ENCODE measurements at places on chromosomes 16 and 17.

DNA sequence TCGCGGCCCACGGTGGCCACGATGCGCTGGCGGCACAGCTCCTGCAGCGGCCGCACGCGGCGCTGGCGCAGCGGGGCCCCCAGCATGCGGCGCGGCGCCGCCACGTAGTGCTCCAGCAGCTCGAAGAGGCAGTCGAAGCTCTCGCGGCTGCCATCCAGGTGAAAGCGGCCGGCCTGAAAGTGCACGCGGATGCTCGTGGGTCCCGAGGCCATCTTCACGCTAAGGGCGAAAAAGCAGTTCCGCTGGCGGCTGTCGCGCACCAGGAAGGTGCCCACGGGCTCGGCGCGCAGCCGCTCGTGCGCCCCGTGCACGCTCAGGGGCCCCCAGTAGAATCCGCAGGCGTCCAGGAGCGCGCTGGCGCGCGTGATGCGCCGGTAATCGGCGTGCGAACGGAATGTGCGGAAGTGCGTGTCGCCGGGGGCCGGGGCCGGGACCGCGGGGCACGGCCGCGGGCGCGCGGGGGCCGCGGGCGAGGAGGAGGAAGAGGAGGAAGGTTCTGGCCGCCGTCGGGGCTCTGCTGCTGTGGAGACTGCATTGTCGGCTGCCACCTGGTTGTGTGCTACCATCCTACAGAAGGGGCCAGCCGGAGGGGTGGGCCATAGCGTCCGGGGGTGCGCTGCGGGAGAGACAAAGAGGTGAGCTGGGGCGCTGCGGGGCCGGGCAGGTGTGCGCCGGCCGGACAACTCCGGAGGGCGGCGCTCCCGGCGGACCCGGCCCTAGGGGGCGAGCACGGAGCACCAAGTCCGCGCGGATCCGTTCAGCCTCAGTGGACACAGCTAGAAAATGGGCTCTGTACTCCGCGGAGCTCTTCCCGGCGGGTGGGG lies 879 bp downstream of the SOCS1 start:
- peak; percentile 62 for DNase-seq

DNA sequence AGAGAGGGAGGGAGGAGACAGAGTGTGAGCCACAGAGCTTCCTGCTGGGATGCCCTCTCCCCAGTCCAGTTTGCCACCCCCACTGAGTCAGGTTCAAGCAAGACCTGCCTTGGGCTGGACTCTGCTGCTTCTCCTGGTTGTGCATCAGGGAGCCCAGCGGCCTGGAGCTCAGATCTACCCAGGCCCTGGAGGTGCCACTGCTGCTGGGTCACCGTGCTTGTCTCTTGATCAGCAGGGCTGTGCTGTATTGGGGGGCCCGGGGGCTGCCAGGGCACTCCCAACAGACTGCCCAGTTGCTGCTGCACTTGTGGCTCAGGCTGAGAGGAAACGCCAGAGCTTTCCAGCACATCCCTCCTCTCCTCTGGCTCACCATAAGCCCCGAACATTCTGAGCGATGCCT lies 8.9 kb downstream of the TLE7 start:
- DNase-seq = no peak

GRCh38 chr17:48816438-48816773 lies 623 bp downstream of the TTLL6 start:
- no peak for DNase-seq

- DNase-seq = no peak
These were observed 63.3 kb upstream of the IRX5 start for GRCh38 chr16:54867302-54867832.

- no peak for DNase-seq
These were observed 2.5 kb downstream of the UBE2I start for GRCh38 chr16:1311738-1312466.

- DNase-seq = no peak
These were observed 1014.7 kb upstream of the RBFOX1 start for GRCh38 chr16:6317934-6318333.
